ENCODE measurements at places on chromosomes 7 and 10.

DNA sequence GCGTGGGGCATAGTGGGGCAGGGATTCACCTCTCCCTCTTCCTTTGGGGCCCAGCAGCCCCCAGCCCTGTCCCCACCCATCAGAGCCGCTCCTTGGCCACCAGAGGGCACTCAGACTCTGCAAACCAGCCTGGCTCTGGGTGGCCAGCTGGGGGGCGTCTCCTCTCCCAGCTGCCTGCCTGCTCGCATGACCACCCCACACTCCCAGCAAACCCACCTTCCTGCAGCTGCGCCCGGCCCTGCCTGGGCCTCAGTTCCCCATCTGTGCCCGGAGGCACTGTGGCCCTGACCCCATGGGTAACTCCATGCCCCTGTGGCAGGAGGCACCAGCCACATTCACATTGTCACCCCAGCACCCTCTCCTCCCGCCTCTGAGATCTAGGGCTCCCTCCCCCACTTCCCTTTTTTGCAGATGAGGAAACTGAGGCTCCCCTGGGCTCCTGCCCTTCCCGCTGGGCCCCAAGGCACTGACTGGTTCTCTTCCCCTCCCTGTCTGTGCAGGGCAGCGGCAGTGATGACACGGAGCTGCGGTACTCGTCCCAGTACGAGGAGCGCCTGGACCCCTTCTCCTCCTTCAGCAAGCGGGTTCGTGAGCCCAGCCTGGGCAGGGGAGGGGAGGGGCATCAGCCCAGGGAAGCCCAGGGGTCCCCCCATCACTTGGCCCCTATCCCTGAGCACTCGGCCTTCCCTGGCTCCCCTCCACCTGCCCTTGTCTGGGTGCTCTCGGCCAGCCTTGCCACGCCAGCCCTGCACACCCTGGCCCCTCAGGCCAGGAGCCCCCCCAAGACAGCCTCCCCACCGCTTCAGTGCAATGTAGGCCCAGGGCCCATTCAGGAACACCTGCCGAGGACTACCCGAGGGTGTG is 6.9 kb upstream of the SH2B2 start:
- DNase-seq, result no peak

DNA sequence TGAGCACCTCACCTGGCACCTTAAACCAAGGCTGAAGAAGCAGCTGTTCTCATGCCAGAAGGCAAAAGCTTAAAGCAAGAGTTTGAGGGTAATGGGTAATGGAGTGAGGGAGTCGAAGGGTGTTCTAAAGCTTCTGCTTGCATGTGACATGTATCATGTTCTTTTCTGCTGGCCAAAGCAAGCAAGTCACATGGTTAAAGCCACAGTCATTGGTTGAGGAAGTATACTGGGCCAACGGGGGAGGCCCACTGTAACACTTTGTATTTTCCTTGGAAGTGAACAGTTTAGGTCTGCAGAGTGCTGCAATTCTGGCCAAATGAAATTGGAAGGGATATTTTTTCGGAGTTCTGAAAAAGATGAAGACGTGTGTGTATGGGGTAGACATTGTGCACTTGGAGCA is 75.7 kb downstream of the REEP3 start:
- DNase-seq, result no peak

GRCh38 chr10:117663750-117664149 is 121.2 kb downstream of the EMX2 start:
- DNase-seq, result no peak

DNA sequence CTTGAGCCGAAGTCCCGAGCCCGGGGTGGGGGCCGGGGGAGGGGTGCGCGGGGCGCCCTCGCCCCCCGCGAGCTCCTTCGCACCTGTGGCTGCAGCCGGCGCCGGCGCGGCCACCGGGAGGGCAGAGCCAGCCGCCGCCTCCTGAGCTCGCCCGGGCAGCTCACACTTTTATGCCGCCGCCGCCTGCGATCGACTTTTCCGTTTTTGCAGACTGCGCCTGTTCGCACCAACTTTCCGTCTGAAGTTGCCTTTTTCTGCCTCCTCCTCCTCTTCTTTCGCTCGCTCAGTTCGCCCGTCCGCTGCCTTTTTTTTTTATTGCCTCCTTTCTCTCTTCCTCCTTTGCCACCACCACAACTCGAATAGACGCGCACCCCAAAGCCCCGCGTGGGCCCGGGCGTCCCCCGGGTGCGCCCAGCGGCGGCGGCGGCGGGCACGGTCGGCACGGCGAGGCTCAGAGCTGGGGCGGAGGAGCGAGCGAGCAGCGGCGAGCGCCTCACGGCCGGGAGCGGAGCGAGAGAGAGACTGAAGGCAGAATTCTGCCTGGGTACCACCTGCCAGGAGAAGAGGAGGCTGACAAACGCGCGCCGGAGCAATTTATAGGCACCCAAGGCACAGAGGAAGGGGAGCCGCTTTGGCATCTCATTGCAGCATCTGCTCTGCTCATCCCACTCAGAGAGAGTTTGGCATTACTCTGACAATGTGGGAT is at the start of gene C1QL3:
Gene C1QL3 (minus strand): TSS at position 569 of the 706 bp plus-strand sequence. CDS start 814 bp downstream, outside the sequence.
- DNase-seq, result no peak

DNA sequence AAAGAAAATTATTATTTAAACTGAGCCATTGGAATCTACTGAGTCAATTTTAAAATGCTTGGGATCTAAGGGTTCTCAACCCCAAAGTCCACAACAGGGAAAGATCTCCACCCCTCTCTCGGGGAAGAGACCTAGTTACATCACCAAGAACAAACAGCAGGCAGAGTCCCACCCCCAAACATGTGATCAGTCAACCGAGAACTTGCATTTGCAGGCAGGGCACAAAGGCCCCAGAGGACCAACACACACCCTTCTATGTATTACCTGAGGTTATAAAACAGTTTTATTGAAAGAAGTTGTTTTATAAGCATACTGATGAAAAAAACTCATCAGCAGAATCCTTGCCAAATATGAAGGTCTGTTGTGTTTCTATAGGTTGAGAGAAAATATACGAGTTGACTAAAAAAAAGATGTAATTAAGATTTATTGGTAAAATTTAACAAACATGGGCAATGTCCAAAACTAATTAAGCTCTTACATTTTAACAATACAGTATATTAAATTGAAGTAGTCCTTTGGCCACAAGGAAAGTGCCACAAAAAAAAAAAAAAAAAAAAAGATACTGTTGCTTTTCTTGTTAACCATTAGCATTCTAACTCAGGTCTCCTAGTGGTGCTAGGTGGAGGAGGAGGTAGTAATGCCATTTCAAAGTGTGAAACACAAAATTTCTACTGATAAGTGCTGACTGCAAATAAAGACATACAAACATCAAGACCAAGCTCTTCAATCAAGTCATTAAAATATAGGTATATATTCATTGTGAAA is 975 bp upstream of the USP54 start:
- no peak for DNase-seq

DNA sequence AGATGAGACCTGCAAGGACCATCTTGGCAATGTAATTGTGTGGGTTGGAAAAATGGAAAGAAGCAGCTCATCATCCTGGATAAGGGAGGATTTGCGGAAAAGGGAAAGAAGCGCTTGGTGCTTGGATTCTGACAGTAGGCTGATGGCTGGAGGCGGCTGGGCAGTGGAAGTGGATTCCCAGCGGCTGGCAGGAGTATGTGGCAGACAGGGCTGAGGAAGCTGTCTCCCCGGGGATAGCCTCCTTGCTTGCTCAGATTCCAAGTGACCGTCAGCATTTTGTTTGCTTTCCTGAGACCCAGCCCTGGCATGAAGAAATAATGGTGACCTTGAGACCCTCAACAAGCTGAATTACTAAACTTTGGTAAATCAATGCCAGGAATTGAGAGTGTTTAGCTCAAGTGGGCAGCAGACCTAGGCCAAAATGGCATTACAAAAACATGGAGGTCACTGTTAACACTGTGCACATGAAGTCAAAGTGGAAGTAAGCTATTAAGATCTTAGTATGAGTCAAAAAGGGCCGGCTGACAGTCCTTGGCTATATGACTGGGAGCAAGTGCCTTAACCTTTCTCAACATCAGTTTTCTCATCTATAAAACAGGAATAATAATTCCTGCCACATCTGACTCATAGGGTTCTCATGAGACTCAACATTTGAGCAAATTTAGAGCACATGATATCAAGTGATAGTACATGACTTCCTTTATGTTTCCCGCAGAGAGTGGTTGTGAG is 21.3 kb downstream of the SLC25A28 start:
- DNase-seq, result no peak

DNA sequence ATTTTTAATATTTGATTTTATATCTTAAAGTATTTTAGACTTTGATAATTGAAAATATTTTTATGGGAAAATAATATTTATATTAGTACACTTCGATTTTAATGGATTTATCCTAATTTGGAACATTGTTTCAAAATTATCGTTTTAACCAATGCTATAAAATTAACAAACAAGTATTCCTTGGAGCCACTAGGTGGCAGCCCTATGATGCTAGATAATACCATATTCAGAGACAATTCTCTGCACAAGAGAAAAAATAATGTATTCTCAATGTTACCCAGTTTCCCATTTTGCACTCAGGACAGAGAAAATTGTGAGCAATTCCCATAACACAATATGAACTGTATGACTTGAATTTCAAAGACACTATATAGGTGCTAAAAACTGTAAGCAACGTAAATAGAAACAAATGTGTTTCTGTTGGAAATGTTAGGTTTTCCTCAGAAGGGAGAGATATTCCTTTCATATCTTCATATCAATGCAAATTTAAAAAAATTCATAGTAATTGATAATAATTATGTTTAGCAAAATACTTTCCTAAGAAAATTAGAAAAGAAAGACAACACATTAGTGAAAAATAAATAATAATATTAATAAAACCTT is 237.8 kb downstream of the SEMA3E start:
- DNase-seq, result peak; percentile 11

GRCh38 chr7:2908103-2908683 is 64.1 kb upstream of the GNA12 start:
- no peak for DNase-seq

DNA sequence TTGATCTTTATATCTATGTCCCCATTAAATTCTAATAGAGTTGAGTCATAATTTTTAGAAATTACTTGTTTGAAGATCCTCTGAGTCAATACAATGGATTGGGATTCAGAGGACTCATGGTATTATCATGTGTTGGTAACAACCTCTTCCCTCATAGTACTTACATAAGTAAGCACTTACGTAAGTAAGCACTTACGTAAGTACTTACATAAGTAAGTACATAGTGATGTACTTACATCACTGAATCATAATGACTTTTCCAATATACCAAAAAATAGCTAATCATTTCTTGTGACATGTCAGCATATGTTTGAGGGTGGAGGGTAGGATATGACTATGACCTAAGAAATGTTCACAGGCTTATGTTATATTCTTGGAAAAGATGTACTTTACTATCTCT is 740.5 kb downstream of the SORCS1 start:
- no peak for DNase-seq

- no peak for DNase-seq
Observed at GRCh38 chr10:3700531-3701076, 84.4 kb downstream of the KLF6 start.

- no peak for DNase-seq
Observed at GRCh38 chr7:139084709-139085108, 24.8 kb downstream of the ZC3HAV1 start.

DNA sequence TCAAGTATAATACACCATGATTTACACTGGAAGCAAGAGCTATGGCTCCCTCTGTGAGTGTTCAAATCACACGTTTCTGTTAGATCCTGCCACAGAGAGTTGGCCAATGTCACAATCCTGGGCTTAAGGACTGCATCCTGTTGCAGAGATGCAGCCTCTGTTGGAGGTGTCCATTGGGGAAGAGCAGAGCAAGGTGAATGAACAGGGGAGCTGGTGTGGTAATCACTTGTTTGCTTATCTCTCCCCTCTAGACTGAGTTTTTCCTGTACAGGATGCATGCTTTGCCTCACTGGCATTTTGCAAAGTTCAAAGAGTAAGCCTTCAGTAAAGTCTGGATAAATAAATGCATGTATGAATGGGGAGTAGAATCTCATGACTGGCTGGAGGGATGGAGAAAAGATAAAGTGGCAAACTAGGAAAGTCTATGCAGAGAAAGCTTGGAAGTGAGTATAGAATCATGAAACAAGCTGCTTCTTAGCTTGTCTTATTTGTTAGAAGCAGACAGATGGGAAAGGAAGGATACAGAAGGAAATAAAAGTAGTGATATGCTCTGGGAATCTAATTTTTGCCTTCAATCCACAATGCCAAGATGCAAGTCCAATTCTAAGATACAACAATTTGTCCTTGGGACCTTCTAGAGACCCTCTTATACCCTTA is 605.9 kb downstream of the KCNMA1 start:
- DNase-seq, result no peak

DNA sequence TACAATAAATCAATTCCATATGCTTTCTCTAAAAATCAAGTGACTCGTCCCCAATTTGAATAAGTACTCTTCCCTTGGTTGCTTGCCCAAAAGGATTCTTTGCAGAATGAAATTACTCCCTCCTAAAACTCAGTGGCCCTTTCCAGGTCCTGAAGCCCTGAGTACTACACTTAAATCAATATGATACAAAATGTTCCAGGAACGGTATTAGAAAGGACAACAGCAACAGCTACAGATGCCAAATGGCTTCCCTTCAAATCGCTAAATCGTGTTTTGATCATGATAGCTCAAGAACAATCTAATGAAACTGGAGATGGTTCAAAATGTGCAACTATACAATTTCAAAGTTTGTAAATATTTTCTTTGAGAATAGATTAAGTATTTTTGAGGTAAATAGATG is 59.4 kb downstream of the TPK1 start:
- no peak for DNase-seq

- no peak for DNase-seq
Observed at GRCh38 chr7:141071260-141071854, 2.5 kb upstream of the TMEM178B start.

DNA sequence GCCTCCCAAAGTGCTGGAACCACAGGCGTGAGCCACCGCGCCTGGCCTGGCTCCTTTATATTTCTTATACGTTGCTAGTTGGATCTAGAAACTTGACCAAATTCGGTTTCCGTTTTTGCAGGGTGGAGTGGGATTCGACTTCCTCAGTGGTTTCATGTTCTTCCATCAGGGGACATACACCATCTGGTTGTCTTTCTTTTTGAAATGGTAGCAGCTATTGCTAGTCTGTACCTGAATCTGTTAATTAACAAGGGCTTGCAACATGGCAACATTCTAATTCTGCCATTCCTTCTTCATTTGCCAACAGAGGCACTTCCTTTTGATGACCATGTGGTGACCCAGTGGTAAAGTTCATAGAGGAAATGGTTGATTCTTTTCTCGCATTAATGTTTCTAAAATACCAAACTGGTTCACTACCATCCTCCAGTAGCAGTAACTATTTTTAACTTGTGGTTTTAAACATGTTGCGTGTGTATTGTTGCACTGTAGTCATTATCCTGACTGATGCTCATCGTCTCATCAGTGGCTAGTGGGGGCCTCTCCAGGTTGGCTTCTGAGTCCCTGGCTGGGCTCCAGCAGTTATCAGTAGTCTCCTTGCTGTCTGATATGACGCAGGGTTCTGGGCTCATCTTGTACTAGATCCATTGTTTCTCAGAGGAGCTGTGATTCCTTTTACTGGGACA is 159.2 kb downstream of the RGS10 start:
- DNase-seq, result no peak

All from NCI-H1048 (cell line).